ENCODE measurements at places on chromosomes 6 and 20.

- DNase-seq, result no peak
Measured at GRCh38 chr20:58584881-58585752, 66.0 kb upstream of the STX16 start.

DNA sequence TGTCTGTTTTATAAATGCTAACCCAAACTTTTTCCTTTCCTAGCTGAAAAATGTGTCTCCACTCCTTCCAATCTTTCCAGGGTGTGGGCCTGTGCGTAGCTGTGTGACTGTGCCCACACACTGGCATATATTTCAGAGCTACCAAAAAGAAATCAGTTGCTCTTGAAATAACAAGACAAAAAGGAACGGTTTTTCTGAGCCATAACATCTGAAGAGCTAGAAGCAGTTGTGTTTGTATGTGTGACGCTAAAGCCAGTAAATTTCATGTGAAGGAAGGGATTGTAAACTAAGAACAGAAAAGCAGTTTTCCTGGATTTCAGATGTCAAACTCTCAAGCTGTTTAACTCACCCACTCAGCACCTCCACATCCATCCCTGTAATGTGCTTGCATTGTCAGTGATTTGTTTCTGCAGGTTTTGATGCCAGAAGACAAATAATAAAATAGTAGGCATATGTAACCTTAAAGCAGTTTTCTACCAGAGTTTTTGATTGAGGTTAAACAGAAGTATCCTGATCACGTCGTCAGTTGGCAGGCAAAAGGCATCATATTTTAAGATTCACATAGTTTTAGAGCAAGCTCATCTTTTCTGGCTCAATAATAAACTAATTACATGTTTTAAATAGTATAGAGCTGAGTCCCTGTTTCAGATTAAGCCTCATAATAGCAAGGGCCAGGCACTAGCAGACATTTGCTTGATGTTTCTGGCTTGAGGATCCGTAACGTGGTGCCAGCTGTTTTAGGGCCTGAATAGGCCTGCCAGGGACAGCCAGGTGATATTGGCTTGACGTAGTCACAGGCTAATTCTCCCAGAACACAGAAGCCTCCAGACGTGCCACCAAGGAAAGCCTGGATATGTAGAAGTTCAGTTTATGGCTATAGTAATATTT lies 90.9 kb downstream of the FOXO3 start:
- no peak for DNase-seq

DNA sequence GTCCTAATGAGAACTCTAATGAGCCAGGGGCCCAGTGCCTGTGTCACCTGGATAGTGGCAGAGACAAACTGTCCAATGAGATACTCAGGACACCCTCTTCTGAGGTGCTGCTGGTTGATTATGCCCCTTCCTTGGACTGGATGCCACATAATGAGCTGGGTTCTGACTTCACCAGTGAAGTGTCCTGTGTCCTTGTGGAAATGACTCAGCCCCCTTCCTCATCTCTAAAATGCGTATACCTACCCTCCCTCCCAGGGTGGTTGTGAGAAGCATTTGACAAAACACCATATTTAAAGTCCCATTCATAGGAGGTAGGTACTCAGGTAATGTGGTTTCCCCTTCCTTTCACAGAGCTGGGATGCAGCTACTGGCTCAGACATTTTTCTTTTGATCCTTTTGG lies 28.4 kb upstream of the RNF24 start:
- no peak for DNase-seq

- no peak for DNase-seq
Measured at GRCh38 chr6:144989319-144990107, 704.4 kb downstream of the UTRN start.

DNA sequence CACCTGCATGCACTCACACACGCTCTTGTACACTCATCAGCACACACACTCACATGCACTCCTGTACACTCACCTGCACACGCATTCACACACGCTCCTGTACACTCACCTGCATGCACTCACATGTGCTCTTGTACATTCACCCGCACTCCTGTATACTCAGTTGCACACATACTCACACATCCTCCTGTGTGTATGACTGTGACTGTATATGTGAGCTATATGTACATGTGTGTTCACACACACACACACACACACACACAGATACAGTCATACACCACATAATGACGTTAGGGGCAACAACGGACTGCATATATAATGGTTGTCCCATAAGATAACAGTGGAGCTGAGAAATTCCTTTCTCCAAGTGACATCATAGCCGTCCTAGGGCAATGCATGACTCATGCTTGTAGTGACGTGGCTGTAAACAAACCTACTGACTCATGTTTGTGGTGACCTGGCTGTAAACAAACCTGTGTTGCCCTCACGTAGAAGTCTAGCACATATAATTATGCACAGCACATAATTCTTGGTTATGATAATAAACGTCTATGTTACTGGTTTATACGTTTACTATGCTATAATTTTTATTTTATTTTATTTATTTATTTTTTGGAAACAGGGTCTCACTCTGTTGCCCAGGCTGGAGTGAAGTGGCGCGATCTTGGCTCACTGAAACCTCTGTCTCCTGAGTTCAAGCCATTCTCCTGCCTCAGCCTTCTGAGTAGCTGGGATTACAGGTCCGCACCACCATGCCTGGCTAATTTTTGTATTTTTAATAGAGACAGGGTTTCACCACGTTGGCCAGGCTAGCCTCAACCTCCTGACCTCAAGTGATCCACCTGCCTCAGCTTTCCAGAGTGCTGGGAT lies 22.8 kb upstream of the TAF4 start:
- no peak for DNase-seq

DNA sequence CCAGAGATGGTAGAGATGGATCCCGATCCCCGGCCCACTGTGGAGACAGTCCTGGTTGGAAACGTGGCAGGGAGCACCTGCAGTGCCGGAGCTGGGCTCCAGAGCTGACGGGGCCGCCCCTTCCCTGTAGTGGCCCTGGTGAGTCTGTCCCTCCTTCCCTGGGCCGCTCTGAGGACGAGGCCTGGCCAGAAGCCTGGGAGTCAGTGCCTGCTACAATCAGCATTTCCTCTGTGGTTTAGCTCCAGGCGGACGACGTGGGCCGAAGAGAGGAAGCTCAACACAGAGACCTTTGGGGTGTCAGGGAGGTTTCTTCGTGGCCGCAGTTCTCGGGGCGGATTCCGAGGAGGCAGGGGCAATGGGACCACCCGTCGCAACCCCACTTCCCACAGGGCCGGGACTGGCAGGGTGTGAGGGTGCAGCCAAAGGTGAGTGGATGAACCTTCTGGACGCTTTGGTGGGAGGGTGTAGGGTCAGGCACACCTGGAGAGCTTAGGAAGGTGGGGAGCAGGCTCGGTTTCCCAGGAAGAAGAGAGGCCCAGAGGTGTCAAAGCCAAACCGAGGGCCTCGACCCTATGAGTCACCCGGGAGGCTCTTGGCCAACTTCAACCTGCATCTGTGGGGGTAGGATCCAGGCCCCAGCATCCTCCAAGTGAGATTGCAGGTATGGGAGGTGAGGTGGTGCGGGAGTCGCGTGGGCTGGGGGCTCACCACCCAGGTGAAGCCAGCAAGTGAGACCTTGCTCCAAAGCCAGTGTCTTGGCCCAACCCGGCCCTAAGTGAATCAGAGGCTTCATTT lies 9.9 kb downstream of the PSMA7 start:
- DNase-seq, result no peak

DNA sequence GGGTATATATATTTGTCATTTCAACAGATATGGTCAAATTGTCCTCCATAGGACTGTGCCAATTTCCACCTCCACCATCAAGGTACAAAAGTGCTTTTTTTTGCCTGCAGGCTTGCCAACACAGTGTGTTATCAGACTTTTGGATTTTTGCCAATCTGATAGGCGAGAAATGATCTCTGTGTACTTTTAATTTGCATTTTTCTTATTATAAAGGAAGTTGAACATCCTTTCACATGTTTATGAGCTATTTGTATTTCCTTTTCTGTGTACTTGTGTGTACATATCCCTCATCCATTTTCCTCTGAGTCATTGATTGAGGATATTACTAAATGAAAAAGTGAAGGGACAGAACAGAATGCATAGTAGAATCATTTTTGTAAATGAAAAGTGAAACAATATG lies 39.0 kb upstream of the PTPN1 start:
- DNase-seq, result no peak

- no peak for DNase-seq
Measured at GRCh38 chr6:111566873-111567517, 38.7 kb downstream of the TRAF3IP2 start.

- DNase-seq, result no peak
Measured at GRCh38 chr6:140915103-140915502, 1217.6 kb upstream of the GJE1 start.

GRCh38 chr20:32034581-32035425 lies 17.2 kb upstream of the HCK start:
- no peak for DNase-seq

- no peak for DNase-seq
Measured at GRCh38 chr6:124546601-124547000, 415.6 kb upstream of the RNF217 start.

DNA sequence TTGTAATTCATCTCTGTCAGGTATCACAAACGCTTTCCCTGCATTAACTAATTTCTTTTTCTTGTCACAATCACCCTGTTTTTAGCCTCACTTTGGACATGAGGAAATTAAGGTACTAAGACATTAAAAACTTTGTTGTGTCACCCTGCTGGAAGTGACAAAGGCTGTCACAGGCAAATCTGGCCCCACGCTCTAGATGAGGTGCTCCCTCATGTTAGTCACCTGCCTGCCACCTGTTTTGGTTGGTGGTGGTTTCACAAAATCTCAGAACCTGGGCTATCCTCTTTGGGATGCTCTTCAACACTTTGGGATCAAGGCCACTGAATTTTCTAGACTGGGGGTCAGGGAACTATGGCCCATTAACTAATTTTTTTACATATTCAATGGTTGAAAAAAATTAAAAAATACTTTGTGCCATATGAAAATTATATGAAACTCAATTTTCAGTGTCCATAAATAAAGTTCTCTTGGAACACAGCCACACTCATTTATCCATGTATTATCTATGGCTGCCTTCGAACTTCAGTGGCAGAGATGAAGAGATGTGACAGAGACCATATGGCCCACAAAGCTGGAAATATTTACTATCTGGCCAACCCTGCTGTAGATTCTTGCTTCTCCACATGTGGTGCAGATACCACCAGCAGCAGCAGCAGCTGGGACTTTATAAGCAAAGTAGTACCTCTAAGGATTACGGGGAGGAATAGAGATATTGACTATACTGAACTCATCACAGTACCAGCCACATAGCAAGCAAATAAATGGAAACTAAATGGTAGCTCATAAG lies 16.1 kb upstream of the TNFAIP3 start:
- DNase-seq, result no peak

All from CD8-positive, alpha-beta memory T cell (primary cell).